Spinal cord (tissue), 10 donors: ENCODE measurements at places on chromosomes 5 and 9.

- no peaks in the 10 kb centered on the region for H3K4me1 ChIP-seq
- no peak for DNase-seq
- H3K27me3 ChIP-seq, result no peaks in the 10 kb centered on the region
- no peak overlapping the region for H3K4me3 ChIP-seq
- H3K36me3 ChIP-seq, result no peaks in the 10 kb centered on the region
These were observed 4.4 kb downstream of the UGCG start for GRCh38 chr9:111900858-111901612.

- no peaks in the 10 kb centered on the region for H3K36me3 ChIP-seq
- no peak for DNase-seq
These were observed 20.6 kb upstream of the AUH start for GRCh38 chr9:91382298-91382697.

DNA sequence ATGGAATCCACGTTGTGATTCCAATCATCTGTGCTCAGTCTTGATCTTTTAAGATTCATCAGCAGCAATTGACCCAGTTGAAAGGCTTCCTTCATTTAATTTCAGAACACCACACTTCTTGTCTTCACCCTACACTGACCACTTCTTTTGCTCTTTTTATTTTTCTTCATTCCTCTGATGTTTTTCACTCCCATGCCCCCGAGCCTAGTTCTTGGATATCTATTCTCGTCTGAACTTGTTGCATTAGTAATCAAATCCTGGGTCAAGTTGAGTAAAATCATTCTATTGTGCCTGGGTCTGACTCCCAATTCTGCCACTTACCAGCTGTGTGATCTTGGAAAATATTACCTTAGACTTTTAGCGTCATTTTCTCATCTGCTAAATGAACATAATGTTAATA is 356.5 kb downstream of the CDH12 start:
- H3K27ac ChIP-seq, result no peak overlapping the region
- no peaks in the 10 kb centered on the region for H3K36me3 ChIP-seq
- no peak overlapping the region for H3K4me3 ChIP-seq
- no peak for DNase-seq

DNA sequence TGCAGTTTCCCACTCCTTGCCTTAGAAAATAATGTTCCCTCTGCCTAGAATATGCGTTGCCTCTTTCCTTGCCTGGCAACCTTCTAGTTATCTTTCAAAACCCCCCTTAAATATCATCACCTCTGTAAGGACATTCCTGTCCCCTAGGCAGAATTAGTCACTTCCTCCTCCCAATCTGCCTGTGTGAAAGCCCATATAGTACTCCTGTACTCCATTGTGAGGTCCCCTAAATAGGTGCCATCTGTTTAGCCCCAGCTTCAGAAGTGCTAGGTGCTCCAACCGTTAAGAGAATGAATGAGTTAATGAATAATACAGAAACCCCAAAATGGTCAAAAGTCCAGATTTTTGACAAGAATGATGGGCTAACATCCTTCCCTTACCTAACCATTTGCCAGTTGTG is 181.4 kb downstream of the GDNF start:
- no peaks in the 10 kb centered on the region for H3K27me3 ChIP-seq
- no peaks in the 10 kb centered on the region for H3K4me1 ChIP-seq
- DNase-seq, result no peak
- no peaks in the 10 kb centered on the region for H3K36me3 ChIP-seq
- no peak overlapping the region for H3K27ac ChIP-seq
- H3K4me3 ChIP-seq, result no peak overlapping the region

DNA sequence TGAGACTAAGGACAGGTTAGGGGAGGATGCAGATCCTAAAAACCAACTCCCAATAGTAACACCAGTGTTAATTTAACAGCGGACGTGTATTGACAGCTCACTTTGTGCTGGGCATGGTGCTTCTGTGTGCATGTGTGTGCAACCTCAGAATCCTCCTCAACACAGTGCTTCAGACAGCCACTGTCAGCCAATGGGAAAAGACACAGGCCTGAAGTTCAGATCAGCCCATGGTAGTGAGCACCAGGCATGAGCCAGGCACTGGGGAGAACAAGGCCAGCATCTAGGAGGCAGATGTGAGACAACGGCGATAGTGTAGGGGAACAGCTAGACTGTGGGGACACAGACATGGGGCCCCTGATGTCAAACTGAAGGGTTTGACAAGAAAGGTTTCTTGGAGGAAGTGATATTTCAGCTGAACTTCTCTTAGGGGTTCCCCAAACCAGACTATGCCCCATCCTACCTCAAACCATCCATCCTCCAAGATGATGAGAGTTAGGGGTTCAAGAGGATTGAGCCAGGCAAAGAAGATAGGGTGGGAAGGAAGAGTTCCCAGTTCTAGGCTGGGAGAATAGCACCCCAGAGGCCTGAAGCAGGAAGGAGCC is 71.5 kb upstream of the PSD2 start:
- peaks cover 19% of the 10 kb centered on the region for H3K4me1 ChIP-seq
- peaks cover 5% of the 10 kb centered on the region for H3K36me3 ChIP-seq
- H3K27ac ChIP-seq, result no peak overlapping the region
- DNase-seq, result no peak

- DNase-seq, result no peak
- H3K27ac ChIP-seq, result no peak overlapping the region
- H3K4me3 ChIP-seq, result no peak overlapping the region
- no peaks in the 10 kb centered on the region for H3K4me1 ChIP-seq
- no peaks in the 10 kb centered on the region for H3K27me3 ChIP-seq
These were observed 633.0 kb upstream of the C9orf72 start for GRCh38 chr9:28206280-28206679.

- DNase-seq, result peak; percentile 81
- peaks cover 5% of the 10 kb centered on the region for H3K27me3 ChIP-seq
- H3K27ac ChIP-seq, result no peak overlapping the region
These were observed 639.0 kb downstream of the CCDC171 start for GRCh38 chr9:16191691-16192402.

DNA sequence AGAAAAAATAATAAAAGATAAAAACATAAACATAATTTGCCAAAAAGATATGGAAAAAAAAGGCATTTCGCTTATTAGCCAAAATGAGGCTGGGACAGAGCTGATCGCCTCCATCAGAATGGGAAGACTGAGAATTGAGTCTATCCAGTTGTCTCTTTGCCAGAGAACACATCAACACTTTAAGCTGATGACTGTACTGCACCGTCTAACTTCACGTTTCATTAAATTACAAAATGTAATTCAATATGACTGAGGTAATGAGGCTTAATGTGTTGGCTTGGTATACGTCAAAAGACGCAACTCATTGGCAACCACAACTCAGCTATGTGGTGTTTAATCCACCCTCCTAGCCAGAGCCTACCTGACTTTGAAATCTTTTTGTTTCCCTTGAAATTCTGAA is 462.7 kb upstream of the CD180 start:
- H3K36me3 ChIP-seq, result no peaks in the 10 kb centered on the region
- no peaks in the 10 kb centered on the region for H3K27me3 ChIP-seq
- H3K4me1 ChIP-seq, result no peaks in the 10 kb centered on the region
- no peak overlapping the region for H3K4me3 ChIP-seq
- H3K27ac ChIP-seq, result no peak overlapping the region

DNA sequence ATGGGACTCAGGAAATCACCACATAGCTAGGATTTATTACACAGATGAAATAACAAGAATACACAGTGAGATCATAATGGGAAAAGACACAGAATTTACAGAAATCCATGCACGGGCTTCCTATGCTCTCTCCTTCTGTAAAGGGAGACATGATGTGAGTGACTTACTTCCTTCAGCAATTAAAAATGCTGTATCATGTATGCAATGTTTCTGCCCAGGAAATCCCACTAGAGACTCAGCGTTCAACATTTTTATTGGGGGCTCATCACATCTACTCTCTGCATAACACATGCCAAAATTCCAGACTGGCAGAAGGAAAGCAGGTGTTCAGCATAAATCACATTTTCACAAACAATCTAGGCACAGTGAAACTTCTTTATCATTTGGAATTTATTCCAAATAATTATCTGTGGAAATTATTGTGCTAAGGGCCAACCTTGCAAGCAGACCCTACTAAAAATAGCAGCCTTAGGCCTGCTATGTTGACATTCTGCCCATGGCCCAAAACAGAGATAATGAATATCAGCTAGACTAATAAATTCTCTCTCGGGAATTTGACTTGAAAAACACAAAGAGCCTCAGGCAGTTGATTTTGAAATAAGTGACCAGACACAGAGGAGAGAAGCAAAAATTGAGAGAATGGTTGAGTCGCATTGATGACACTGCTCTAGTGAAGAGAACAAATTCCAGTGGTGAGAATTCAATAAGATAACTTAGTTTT is 31.4 kb upstream of the SELENOP start:
- H3K4me1 ChIP-seq, result no peaks in the 10 kb centered on the region
- no peaks in the 10 kb centered on the region for H3K36me3 ChIP-seq
- no peak overlapping the region for H3K27ac ChIP-seq

DNA sequence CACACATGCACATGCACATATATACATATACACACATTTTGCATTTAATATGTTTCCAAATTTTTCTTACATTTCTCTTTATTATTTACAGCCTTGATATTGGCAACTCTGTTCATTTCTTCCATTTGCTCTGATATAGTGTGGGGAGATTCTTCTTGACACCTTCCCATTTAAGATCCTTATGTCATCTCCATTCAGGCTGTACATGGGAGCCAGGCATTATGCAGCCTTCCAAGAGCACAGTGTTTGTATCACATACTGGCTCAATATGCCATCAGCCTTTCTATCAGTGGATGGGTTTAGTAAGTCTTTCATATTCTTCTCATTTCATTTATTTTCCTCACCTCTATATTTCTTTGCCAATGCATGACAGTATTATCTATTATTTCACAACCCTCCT is 372.3 kb upstream of the FTMT start:
- no peaks in the 10 kb centered on the region for H3K36me3 ChIP-seq
- H3K4me1 ChIP-seq, result no peaks in the 10 kb centered on the region
- no peak overlapping the region for H3K4me3 ChIP-seq
- no peaks in the 10 kb centered on the region for H3K27me3 ChIP-seq
- peak; percentile 10 for DNase-seq

DNA sequence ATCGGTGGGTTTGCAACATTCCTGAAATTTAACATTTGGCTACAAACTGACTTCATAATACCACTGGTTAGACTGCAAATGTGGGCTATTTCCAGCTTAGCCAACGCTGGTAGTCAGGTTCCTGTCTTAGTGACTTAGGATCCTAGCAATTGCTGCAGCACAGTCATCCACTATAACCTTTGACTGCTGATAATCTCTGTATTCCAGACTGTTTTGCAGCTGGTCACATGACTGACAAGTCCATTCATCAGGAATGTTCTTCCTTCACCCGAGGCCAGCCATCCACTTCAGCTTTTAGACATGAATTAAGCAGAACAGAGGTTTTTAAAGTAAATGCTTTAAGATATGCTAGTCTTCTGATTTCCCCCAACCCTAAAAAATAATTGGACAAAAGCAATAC is 425.9 kb upstream of the MPDZ start:
- H3K36me3 ChIP-seq, result no peaks in the 10 kb centered on the region
- no peaks in the 10 kb centered on the region for H3K4me1 ChIP-seq
- H3K27ac ChIP-seq, result no peak overlapping the region
- no peaks in the 10 kb centered on the region for H3K27me3 ChIP-seq

DNA sequence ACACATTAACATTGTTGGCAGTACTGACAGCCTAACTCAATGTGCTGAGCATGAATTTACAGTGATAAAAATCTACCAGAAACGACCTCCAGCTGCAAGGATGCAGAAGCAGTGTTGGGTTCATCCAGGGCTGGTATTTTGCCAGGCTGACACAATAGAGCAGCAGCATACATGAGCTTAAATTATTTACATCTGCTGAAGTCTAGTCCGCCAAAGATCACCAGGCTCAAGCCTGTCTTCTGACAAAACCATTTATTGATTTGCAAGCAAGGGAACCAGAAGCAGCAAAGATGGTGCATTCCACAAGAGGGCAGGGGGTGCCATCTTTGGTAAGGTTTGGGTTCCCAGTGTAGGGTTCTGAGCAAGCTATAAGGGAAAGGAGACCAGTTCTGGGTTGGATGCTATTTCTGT is 8.7 kb upstream of the C5orf34 start:
- DNase-seq, result no peak
- H3K4me3 ChIP-seq, result no peak overlapping the region
- H3K36me3 ChIP-seq, result peaks cover 3% of the 10 kb centered on the region
- H3K4me1 ChIP-seq, result no peaks in the 10 kb centered on the region

- H3K4me3 ChIP-seq, result no peak overlapping the region
- H3K36me3 ChIP-seq, result no peaks in the 10 kb centered on the region
- no peaks in the 10 kb centered on the region for H3K4me1 ChIP-seq
- peak; percentile 55 for DNase-seq
These were observed 129.6 kb upstream of the HMHB1 start for GRCh38 chr5:143682246-143682905.

GRCh38 chr9:76101947-76102346 is 211.5 kb downstream of the PCSK5 start:
- H3K4me3 ChIP-seq, result no peak overlapping the region
- DNase-seq, result no peak
- no peaks in the 10 kb centered on the region for H3K4me1 ChIP-seq
- H3K27me3 ChIP-seq, result no peaks in the 10 kb centered on the region
- H3K27ac ChIP-seq, result peak overlapping the region; percentile 49

DNA sequence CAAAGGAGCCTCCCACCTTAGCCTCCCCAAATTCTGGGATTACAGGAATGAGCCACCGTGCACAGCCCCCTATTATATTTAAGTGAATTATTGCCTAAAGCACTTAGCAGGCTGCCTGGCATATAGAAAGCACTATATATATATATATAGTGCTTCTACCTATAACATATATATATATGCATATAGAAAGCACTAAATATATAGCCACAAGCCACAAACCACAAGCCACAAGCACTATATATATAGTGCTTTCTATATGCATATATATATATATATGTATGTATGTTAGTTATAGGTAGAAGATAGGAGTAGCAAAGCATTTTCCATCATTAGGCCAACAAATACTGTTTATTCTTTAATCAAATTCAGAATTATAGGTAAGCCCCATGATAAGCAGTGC is 185.8 kb downstream of the CWC27 start:
- no peak overlapping the region for H3K27ac ChIP-seq
- DNase-seq, result no peak
- H3K27me3 ChIP-seq, result no peaks in the 10 kb centered on the region
- H3K4me1 ChIP-seq, result no peaks in the 10 kb centered on the region

GRCh38 chr9:74404620-74405019 is 92.5 kb upstream of the RORB start:
- no peaks in the 10 kb centered on the region for H3K4me1 ChIP-seq
- no peak for DNase-seq
- no peaks in the 10 kb centered on the region for H3K36me3 ChIP-seq
- H3K4me3 ChIP-seq, result no peak overlapping the region
- H3K27ac ChIP-seq, result no peak overlapping the region

- no peak overlapping the region for H3K27ac ChIP-seq
- H3K36me3 ChIP-seq, result no peaks in the 10 kb centered on the region
- no peaks in the 10 kb centered on the region for H3K4me1 ChIP-seq
- no peaks in the 10 kb centered on the region for H3K27me3 ChIP-seq
These were observed 92.6 kb downstream of the EDIL3 start for GRCh38 chr5:84292000-84292642.

- peak; percentile 25 for DNase-seq
- no peaks in the 10 kb centered on the region for H3K36me3 ChIP-seq
These were observed 113.8 kb downstream of the RPS23 start for GRCh38 chr5:82164176-82164976.
